HFF-Myc (cell line): ENCODE measurements at places on chromosomes 16 and 17.

GRCh38 chr17:39781031-39781860, 43.5 kb downstream of the GRB7 start:
- DNase-seq = no peak

DNA sequence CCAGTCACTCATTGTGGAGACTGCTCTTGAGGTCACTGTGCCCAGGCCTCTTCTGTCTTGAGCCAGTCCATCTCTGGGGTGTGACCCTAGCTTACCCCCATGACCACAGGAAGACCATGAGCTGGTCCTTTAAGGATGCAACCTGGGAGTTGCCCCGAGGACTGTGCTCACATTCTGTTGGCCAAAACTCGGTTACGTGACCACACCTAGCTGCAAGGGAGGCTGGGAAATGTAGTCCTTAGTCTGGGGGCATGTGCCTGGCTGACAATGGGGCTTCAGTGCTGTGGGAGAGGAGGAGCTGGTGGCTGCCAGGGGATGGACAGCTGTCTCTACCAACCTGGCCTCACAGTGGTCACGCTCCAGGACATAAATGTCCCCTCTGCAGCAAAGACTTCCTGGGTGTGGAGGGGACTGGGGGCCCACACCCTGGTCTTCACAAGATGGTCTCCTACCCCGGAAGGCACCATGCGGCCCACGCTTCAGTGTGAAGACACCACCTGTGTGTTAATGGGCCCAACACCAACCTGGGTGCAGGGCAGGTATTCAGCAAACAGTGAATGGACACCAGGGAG, 55.4 kb downstream of the JPH3 start:
- no peak for DNase-seq

DNA sequence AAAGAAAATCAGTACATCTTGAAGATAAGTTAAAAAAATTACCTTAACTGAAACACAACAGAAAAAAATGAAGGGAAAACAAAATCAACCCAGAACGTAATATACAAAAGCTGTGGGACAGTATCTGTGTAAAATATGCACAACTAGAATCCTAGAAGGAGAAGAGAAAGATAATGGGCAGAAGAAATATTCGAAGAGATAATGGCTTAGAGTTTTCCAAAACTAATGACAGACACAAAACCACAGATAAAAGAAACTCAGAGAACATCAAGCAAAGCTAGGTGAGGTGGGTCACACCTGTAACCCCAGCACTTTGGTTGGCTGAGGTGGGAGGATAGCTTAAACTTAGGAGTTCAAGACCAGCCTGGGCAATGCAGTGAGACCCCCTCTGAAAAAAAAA, 117.1 kb downstream of the TRIM37 start:
- no peak for DNase-seq

- DNase-seq = no peak
These were observed 6.8 kb upstream of the ZP2 start for GRCh38 chr16:21218153-21218552.

- DNase-seq = no peak
These were observed 269.0 kb downstream of the ABCC12 start for GRCh38 chr16:47886631-47887415.

GRCh38 chr16:1681032-1681431, 3.0 kb downstream of the JPT2 start:
- DNase-seq = no peak

- no peak for DNase-seq
These were observed 15.0 kb upstream of the PITPNA start for GRCh38 chr17:1577583-1578013.

GRCh38 chr17:38725066-38725465, 5.1 kb upstream of the CISD3 start:
- DNase-seq = no peak

GRCh38 chr16:89101303-89102040, 7.8 kb downstream of the ACSF3 start:
- DNase-seq = no peak

DNA sequence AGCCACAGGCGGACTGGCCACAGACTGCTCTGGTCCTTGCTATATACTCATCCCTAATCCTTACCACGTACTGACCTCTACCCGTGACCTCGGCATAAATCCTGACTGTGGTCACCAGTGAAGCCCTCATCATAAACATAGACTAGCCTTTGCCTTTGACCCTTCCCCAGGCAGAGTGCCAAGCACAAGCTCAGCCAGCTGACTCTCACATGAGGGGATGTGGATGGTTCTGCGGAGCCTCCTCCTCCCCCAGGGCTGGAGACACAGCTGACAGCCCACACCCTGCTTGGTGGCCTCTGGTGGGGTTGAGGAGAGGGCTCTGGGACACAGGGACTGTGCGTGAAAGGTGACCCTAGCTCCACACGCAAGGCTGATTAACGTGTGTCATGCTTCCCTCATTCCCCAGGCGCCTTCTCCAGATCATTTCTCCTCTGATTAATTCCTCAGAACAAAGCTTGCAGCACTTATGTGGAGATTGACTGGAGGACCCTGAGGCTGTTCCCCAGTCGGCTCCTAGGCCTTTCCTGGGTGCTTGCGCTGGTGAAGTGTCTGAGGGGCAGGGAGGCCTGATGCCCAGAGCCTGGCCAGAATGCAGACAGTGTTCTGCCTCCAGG, 241.5 kb upstream of the NLRP1 start:
- no peak for DNase-seq

GRCh38 chr17:8944748-8945147, 20.8 kb downstream of the PIK3R5 start:
- DNase-seq = no peak

GRCh38 chr17:38798614-38799500, 499 bp downstream of the PIP4K2B start:
- DNase-seq = no peak

DNA sequence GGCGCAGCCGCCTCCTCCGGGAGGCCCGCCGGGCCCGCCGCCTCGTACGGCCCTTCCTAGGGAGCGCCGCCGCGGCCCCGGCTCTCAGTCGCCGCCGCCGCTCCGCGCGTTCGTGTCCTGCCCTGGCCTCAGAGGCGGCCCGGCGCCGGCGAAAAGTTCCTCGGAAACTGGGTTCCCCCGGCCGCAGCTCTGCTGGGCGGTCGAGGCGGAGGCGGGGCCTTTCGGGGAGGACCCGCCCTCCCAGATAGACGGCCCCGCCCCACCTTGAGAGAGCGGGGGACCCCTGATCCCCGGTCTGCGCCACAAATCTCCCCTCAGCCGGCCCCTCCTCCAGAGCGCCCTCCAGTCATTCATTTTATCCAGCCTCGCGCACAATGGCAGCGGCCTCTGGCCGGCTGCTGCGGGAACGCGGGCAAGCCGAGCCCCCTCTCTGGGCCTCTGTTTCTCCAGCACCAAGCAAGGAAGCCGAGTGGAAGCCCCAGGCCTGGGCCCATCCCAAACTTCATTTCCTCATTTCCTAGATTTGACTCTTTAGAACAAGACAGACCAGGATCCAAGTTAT, at the start of gene SREBF1:
Gene SREBF1, minus strand, starts transcription at position 169 of the 562 bp plus-strand sequence. CDS start 169 bp downstream, outside the sequence.
- DNase-seq = no peak

DNA sequence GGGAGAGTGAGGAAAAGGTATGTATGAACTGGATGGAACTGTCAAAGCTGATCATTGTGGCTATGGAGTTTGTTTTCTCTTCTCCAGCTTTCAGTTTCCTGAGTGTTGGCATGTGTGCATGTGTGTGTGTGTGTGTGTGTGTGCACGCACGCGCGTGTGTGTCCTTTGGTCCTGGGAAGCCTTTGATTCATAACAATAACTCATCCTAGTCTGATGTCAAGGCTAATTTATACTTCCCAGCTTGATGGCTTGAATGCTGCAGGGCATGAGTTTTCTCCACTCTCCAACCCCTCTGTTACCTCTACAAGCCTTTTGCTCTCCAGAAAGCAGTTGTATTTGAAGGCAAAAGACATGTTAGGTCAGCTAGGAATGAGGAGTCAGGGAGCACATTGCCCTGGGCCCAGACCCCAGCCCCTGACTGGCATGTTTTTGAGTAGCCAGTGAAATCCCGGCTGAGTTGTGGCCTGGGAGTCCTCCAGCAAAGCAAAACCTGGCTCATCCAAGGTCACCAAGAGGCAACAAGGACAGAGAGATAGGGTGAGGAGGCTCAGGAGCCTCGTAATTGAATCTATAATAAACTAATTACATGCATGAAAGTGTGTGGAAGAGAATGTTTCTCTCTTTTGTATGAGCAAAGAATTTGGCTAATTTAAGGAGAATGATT, 8.9 kb upstream of the CDC42EP4 start:
- no peak for DNase-seq

- DNase-seq = no peak
These were observed 9.7 kb downstream of the CDK5R1 start for GRCh38 chr17:32496395-32497073.

GRCh38 chr16:89395150-89396142, 94.9 kb downstream of the ANKRD11 start:
- DNase-seq = peak; percentile 91

GRCh38 chr16:72760581-72760980, 287.3 kb downstream of the ZFHX3 start:
- DNase-seq = no peak

- no peak for DNase-seq
These were observed at the start of gene ATP6V0A1 for GRCh38 chr17:42458497-42459255. Gene ATP6V0A1, plus strand, starts transcription at chr17:42458878. Its CDS starts 2,017 bp downstream, at chr17:42460895.
